ACHN (cell line): ENCODE measurements at places on chromosomes 1 and 21.

- DNase-seq: no peak
These were observed 134.8 kb downstream of the BACH1 start for GRCh38 chr21:29433366-29434059.

DNA sequence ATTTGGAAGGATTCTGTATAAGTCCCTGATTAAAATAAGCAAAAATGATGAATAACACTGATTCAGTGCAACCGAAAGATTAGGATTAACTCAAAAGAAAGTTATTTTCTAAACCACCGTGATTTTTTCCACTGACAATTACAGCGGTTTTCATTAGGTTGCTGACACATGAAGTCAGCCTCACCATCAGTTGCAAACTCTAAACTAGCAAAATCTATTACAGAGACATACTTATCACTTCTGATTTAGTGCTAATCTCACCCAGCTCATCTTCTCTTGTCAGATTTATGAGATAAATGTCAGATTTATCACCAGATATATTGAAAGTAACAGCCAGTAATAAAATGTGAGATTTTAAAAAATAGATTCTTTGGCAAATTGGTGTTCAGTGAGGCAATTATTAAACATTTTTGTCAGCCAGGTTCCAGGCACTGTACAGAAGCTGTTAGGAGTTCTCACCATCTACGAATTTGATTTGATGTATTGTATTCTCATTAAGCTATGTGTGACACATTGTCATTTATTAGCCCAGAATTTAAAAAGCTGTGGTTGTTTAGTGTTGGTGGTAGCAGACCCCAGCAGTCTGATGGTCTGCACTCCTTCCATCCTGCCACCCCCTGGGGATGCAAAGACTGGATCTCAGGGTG, 37.3 kb upstream of the LGALS8 start:
- no peak for DNase-seq

DNA sequence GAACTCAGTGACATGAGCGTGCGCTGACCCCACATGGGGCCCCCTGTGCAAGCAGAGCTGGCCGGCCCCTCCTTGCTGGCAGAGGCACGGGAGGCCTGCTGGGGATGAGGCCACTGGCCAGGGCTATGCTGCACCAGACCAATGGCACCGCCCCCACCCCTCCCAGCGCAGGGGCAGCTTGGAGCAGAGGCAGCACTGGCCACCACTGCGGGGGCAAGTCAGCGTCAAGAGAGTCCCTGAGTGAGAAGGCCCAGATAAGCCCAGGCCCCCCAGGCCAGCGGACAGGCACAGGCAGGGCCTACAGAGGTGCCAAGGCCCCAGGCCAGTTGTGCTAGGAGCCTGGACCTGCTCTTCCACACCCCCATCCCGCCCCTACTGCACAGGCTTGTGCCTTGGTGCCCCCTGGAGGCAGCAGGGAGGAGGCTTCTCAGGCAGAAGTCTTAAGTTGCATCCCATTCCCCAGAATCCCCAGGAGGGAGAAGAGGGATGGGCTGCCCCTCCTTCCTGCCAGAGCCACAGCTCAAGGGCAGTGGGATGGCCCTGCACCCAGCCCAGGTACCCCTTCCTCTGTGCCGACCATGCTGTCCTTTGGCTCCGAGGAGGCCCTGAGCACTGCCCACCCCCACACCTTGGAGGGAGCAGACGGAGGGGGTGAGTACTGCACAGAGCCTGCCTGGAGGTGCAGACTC, 35.8 kb downstream of the EPHX1 start:
- peak; percentile 86 for DNase-seq

- DNase-seq: peak; percentile 46
These were observed 37.5 kb downstream of the ELAPOR1 start for GRCh38 chr1:109151146-109151990.

GRCh38 chr21:22421416-22422180, 1423.4 kb downstream of the NCAM2 start:
- DNase-seq: no peak
